ENCODE measurements at places on chromosomes 6 and 20. TPM values are rescaled to one million over a fixed set of nuclear protein-coding genes. Genes with fewer than 3 reads are reported as not detected.

- H3K27ac ChIP-seq = no peak overlapping the region
- no peak overlapping the region for H3K4me3 ChIP-seq
- H3K27me3 ChIP-seq = no peaks in the 10 kb centered on the region
- no peak for DNase-seq
Observed at GRCh38 chr6:114195631-114196403, 147.0 kb downstream of the HS3ST5 start.

- no peak overlapping the region for H3K27ac ChIP-seq
- no peaks in the 10 kb centered on the region for H3K4me1 ChIP-seq
- no peaks in the 10 kb centered on the region for H3K36me3 ChIP-seq
Observed at GRCh38 chr6:37640786-37641395, 56.8 kb downstream of the MDGA1 start.

The BPIFB2 gene
- not detected for total RNA-seq

DNA sequence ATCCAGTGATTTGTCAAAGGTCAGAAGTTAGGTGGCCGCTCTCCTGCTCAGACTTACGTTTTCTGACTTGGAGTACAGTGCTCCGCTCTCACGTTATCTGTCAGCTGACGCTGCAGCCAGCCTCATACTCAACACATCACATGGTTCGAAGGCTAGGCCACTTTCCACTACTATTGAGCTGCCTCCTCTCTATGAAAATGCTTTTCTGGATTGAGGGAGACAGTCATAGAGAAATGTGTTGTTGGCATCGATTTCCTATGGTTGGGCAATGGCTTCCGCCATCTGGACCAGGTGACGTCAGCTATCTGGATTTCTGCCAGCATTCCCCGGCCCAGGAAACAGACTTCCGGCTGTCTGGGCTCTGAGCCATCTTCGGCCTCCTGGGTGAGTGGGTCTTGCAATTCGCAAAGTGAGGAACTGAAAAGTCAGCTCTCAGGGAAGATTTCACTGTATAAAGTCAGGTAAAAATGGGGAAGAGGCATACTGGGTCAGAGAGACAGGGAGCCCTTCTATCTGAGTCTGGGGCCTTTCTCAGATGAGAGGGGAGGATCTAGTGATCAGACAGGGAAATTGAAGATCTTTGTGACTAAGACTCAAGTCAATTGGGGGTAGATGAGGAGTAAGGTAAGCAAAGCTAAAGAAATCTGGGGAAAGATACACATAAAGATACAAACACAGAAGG is 37.5 kb upstream of the IER3 start:
- DNase-seq = peak; percentile 99
- peak overlapping the region; percentile 93 for H3K27ac ChIP-seq
- peaks cover 35% of the 10 kb centered on the region for H3K4me1 ChIP-seq
- no peaks in the 10 kb centered on the region for H3K27me3 ChIP-seq

GRCh38 chr6:25223490-25223991 is 55.6 kb upstream of the CARMIL1 start:
- H3K27me3 ChIP-seq = no peaks in the 10 kb centered on the region
- H3K36me3 ChIP-seq = no peaks in the 10 kb centered on the region
- H3K4me3 ChIP-seq = peak overlapping the region; percentile 37
- no peak overlapping the region for H3K27ac ChIP-seq
- peak; percentile 78 for DNase-seq

The BFSP1 gene
- 2.3 TPM for total RNA-seq

The SIM1 gene
- not detected for total RNA-seq

DNA sequence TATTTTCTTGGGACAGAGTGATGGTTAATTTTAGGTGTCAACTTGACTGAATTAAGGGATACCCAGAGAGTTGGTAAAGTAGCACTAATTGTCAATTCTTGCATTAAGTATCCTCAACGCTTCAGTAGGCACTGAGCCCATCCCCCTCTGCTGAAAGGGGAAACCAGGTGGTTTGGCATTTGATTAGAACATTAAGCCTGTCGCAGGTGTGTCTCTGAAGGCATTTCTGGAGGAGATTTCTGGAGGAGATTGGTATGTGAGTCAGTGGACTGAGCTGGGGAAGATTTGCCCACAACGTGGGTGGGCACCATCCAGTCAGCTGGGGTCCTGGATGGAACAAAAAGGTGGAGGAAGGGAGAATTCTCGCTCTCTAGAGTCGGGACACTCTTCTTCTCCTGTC is 119.8 kb downstream of the RFX6 start:
- H3K27me3 ChIP-seq = no peaks in the 10 kb centered on the region
- no peak for DNase-seq
- H3K27ac ChIP-seq = no peak overlapping the region
- no peak overlapping the region for H3K4me3 ChIP-seq
- no peaks in the 10 kb centered on the region for H3K4me1 ChIP-seq

The SPTLC3 gene
- 5.9 TPM for total RNA-seq

The NKAPL gene
- total RNA-seq = 3.3 TPM

DNA sequence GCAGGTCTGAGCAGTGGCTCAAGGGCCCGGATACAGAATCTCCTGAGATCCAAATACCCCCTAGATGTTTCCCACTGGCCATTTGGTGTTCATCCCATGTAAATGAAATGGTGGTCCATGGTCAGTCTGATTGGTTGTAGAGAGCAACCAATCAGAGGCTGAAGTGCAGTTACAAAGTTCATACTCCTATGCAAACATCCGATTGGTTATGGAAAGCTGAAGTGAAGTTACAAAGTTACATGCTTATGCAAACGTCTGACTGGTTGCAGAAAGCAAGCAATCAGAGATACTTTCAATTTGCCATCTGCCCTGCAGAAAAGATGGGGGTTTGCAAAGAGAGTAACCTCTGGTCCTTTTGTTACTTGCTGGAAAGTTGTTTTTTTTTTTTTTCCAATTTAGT is 313.6 kb downstream of the CDKAL1 start:
- no peak for DNase-seq
- no peaks in the 10 kb centered on the region for H3K36me3 ChIP-seq
- H3K27me3 ChIP-seq = no peaks in the 10 kb centered on the region
- no peak overlapping the region for H3K27ac ChIP-seq

The SLC22A7 gene
- total RNA-seq = not detected
